ENCODE measurements at places on chromosomes 2 and 18. TPM values are rescaled to one million over a fixed set of nuclear protein-coding genes. Genes with fewer than 3 reads are reported as not detected.

- H3K27me3 ChIP-seq: no peaks in the 10 kb centered on the region
- H3K27ac ChIP-seq: peak overlapping the region; percentile 91
- peak overlapping the region; percentile 25 for H3K4me3 ChIP-seq
- peak; percentile 68 for DNase-seq
- peaks cover 66% of the 10 kb centered on the region for H3K4me1 ChIP-seq
Observed at GRCh38 chr18:57789090-57789489, 14.0 kb downstream of the ATP8B1 start.

DNA sequence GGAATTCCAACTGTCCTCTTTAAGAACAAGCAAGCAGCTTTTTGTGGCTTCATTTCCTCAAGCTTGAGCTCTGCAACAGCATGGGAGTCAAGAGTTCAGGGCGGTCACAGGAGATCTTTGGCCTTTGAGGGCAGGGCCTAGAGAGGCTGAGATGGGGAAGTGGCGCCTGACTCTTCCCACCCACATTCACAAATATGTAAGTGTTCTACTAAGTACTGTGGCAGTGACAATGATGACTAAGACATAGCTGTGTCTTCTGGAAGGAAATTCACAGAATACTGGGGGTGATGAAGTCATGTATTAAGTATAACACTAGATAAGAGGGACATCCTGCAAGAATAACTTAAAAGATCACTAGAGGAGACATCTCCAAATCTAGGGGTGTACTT is 15.0 kb downstream of the RND3 start:
- H3K27ac ChIP-seq: peak overlapping the region; percentile 79
- H3K27me3 ChIP-seq: no peaks in the 10 kb centered on the region
- no peak overlapping the region for H3K4me3 ChIP-seq
- peak; percentile 94 for DNase-seq

GRCh38 chr2:21229302-21229701 is 105.5 kb downstream of the TDRD15 start:
- H3K4me3 ChIP-seq: no peak overlapping the region
- no peaks in the 10 kb centered on the region for H3K36me3 ChIP-seq
- no peaks in the 10 kb centered on the region for H3K27me3 ChIP-seq
- H3K27ac ChIP-seq: no peak overlapping the region

- no peak overlapping the region for H3K4me3 ChIP-seq
- DNase-seq: no peak
- H3K36me3 ChIP-seq: no peaks in the 10 kb centered on the region
- H3K27ac ChIP-seq: no peak overlapping the region
Observed at GRCh38 chr18:31557446-31557845, 34.2 kb upstream of the TTR start.

GRCh38 chr2:117856415-117857210 is 42.1 kb downstream of the DDX18 start:
- peaks cover 6% of the 10 kb centered on the region for H3K27me3 ChIP-seq
- H3K4me3 ChIP-seq: no peak overlapping the region
- peak; percentile 96 for DNase-seq
- no peaks in the 10 kb centered on the region for H3K36me3 ChIP-seq

DNA sequence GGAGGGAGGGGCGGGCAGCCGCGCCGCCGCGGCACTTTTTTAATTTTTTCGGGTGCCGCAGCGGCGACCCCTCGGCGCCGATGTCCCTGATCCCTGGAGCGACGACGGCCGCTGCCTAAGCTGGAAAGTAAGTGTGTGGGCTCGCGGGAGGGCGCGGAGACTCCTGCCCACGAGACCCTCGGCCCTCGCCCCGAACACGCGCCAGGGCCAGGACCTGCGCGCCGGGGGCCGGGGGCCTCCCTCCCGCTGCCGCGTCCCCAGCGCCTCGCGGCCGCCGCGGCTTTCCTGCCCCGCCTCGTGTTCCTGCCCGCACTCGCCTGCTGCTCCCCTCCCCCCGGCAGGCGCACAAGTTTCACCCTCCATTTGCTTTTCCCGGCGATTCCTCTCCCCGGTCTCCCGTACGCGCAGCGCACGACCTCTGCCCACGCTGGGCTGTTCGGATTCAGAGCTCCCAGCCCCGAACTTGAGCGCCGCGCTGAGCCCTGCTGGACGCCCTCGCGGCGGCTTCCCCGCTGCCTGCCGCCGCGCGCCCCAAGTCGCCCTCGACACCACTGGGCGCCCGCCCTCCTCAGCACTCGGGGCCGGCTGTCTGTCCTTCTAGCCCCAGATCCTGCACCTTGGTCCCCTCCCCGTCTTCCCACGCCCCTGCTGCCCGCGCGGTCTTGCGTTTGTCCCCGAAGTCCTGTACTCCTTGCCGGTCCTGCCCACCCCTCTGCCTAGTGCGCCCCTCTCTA is 507 bp downstream of the PKP4 start:
- peak overlapping the region; percentile 79 for H3K27ac ChIP-seq
- H3K4me1 ChIP-seq: peaks cover 16% of the 10 kb centered on the region
- H3K36me3 ChIP-seq: no peaks in the 10 kb centered on the region
- DNase-seq: peak; percentile 52

DNA sequence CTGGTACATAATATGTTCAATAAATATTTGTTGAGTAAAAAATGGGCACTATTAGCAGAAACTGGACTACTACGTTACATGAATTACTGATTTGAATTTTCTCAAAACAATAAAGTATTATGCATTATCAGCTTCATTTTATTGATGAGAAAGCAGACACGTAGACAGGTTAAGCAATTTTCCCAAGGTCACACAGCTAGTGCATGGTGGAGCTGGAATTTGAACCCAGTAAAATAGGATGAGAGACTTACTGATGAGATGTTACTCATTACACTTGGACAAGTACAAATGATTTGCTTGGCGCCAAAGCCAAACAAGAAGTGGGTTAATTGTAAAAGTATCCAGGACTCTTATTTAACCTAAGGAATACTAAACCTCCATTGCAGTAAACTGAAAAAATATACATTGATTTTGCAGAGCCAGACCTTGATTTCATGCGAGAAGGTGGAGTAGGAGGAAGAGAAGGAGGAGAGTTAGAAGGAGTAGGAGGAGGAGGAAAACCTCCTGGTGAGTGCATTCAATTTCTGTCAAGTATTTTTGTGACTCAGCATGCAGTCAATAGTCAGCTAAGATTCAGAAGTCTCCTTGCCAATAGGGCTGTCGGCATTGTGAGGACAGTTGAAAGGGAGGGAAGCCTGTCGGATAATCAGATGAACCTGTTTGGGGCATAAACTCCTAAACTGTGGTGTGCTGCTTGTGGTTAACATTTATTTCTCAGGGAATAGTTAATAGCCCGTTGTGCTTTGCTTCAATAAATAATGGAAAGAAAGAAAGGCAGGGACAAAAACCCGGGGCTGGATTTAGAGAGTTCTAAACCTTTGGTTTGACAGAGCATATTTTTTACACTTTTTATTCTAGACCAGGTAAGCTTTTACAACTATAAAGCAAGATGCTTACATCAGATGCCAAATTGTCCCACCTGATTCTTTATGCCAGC is 77.0 kb upstream of the TACR1 start:
- H3K27ac ChIP-seq: peak overlapping the region; percentile 37
- peak; percentile 73 for DNase-seq
- peaks cover 24% of the 10 kb centered on the region for H3K4me1 ChIP-seq
- peak overlapping the region; percentile 44 for H3K4me3 ChIP-seq
- H3K27me3 ChIP-seq: no peaks in the 10 kb centered on the region
- no peaks in the 10 kb centered on the region for H3K36me3 ChIP-seq

GRCh38 chr2:72367530-72368225 is 220.0 kb upstream of the CYP26B1 start:
- H3K27me3 ChIP-seq: no peaks in the 10 kb centered on the region
- H3K36me3 ChIP-seq: no peaks in the 10 kb centered on the region
- H3K4me3 ChIP-seq: no peak overlapping the region
- DNase-seq: peak; percentile 80
- no peaks in the 10 kb centered on the region for H3K4me1 ChIP-seq

- H3K36me3 ChIP-seq: no peaks in the 10 kb centered on the region
- DNase-seq: no peak
- H3K4me1 ChIP-seq: no peaks in the 10 kb centered on the region
Observed at GRCh38 chr18:4847056-4847455, 350.0 kb downstream of the AKAIN1 start.

DNA sequence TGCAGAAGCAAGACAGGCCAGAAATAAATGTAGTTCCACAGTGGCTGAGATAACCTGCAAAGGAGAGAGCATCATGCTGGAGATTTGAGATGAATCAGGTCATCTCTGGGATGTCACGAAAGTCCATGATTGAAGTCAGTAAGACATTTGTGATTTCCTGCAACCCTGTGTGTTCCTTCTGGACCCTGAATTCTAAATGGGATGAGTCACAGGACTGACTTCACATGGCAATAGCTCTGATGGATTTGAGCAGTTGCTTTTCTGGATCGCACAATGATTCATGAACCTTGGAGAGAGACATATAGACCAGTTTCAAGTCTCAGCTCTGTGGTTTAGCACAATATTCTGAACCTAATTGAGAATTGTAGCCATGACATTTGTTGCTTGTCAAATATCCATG is 102.9 kb downstream of the TSN start:
- no peak overlapping the region for H3K27ac ChIP-seq
- DNase-seq: no peak
- peaks cover 7% of the 10 kb centered on the region for H3K27me3 ChIP-seq
- H3K36me3 ChIP-seq: no peaks in the 10 kb centered on the region
- peaks cover 9% of the 10 kb centered on the region for H3K4me1 ChIP-seq

- H3K27ac ChIP-seq: no peak overlapping the region
- H3K4me1 ChIP-seq: no peaks in the 10 kb centered on the region
- no peaks in the 10 kb centered on the region for H3K36me3 ChIP-seq
- no peak overlapping the region for H3K4me3 ChIP-seq
- H3K27me3 ChIP-seq: no peaks in the 10 kb centered on the region
- no peak for DNase-seq
Observed at GRCh38 chr2:194566907-194567660, 1089.9 kb upstream of the SLC39A10 start.

- H3K36me3 ChIP-seq: no peaks in the 10 kb centered on the region
- no peak overlapping the region for H3K4me3 ChIP-seq
- peak; percentile 8 for DNase-seq
- H3K27ac ChIP-seq: no peak overlapping the region
Observed at GRCh38 chr18:48132797-48133655, 202.6 kb upstream of the SMAD2 start.

DNA sequence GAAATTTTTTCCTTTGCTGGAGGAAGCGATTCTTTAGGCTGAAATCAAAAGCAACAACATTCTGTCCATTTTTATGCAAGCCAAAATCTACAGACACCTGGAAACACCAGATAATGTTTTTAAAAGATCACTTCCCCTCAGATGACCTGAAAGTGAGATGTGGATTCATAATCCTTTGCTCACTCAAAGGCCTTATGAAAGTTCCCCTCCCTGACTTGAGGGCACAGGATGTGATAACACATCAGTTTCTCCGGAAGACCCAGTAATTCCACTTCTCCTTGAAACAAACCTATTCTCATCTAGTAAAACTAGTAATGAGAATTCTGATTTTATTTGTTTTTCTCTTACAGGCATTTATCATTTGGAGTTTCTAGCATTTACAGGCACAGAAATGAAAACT is 218.3 kb upstream of the RND3 start:
- no peaks in the 10 kb centered on the region for H3K27me3 ChIP-seq
- DNase-seq: no peak
- H3K36me3 ChIP-seq: no peaks in the 10 kb centered on the region
- H3K4me3 ChIP-seq: no peak overlapping the region
- H3K4me1 ChIP-seq: peaks cover 6% of the 10 kb centered on the region
- H3K27ac ChIP-seq: no peak overlapping the region

GRCh38 chr18:9428301-9428706 is 47.0 kb upstream of the RALBP1 start:
- H3K4me1 ChIP-seq: no peaks in the 10 kb centered on the region
- no peak overlapping the region for H3K4me3 ChIP-seq
- no peak for DNase-seq
- H3K27me3 ChIP-seq: no peaks in the 10 kb centered on the region
- no peak overlapping the region for H3K27ac ChIP-seq

GRCh38 chr2:72554381-72554780 is 271.5 kb downstream of the EXOC6B start:
- no peak overlapping the region for H3K27ac ChIP-seq
- DNase-seq: no peak
- H3K27me3 ChIP-seq: no peaks in the 10 kb centered on the region
- no peaks in the 10 kb centered on the region for H3K4me1 ChIP-seq
- no peak overlapping the region for H3K4me3 ChIP-seq

DNA sequence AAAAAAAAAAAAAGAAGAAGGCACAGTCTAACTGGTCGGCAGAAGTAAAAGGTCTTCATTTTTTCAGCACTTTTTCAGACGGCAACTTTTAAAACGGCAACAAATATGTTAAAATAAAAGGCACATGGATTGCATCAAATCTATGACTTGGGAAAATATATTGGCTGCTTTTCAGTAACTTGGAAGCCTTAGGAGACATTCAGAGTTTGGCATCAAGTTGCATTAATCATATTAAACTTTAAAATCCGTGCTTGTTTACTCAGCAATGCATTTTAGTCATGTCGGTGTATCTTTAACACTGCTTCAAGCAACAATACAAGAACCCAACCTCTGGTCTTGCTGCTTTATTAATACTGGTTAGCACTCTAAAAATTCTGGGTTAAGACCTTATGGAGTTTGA is 111.1 kb downstream of the MEP1B start:
- no peak overlapping the region for H3K27ac ChIP-seq
- DNase-seq: no peak
- peaks cover 8% of the 10 kb centered on the region for H3K4me1 ChIP-seq
- no peaks in the 10 kb centered on the region for H3K36me3 ChIP-seq
- H3K27me3 ChIP-seq: no peaks in the 10 kb centered on the region

- DNase-seq: no peak
- H3K4me1 ChIP-seq: no peaks in the 10 kb centered on the region
- H3K36me3 ChIP-seq: no peaks in the 10 kb centered on the region
- no peak overlapping the region for H3K4me3 ChIP-seq
Observed at GRCh38 chr2:143742581-143742980, 613.4 kb downstream of the ARHGAP15 start.

DNA sequence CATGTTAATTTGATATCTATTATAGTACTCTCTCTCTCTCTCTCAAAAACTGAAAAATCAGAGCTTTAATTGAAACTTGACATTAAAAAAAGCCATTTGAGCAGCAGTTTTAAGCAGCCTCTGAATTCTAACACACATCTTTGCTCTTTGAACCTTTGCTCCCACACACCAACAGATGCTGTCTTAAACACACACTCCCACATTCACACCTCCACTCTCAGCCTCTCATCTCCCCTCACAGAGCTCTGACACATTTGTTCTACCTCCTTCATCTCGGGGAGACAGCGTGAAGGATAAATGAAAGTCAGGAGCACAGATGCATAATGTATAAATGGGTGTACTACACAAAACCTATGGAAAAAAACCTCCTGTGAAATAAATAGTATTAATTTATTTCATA is 95.2 kb downstream of the NAB1 start:
- no peaks in the 10 kb centered on the region for H3K36me3 ChIP-seq
- no peak for DNase-seq
- no peak overlapping the region for H3K4me3 ChIP-seq

Gene PUM2
- 55.6 TPM for total RNA-seq

Gene STARD6
- total RNA-seq: not detected

Gene IL36G
- total RNA-seq: not detected

Gene TLX2
- not detected for total RNA-seq

Gene TMEM247
- total RNA-seq: not detected

Gene CFAP210
- not detected for total RNA-seq

Gene CAPN14
- 0.14 TPM for total RNA-seq

Gene REEP1
- 1.1 TPM for total RNA-seq
